MV-4-11 (cell line): ENCODE measurements at places on chromosomes 5 and 9.

GRCh38 chr9:110327716-110328115 is 9.9 kb downstream of the TXNDC8 start:
- DNase-seq, result no peak

- no peak for DNase-seq
Measured at GRCh38 chr5:11564706-11565105, 339.5 kb downstream of the CTNND2 start.

- no peak for DNase-seq
Measured at GRCh38 chr9:134517069-134517680, 124.4 kb upstream of the COL5A1 start.

GRCh38 chr5:100800562-100800961 is 102.5 kb downstream of the ST8SIA4 start:
- DNase-seq, result no peak

DNA sequence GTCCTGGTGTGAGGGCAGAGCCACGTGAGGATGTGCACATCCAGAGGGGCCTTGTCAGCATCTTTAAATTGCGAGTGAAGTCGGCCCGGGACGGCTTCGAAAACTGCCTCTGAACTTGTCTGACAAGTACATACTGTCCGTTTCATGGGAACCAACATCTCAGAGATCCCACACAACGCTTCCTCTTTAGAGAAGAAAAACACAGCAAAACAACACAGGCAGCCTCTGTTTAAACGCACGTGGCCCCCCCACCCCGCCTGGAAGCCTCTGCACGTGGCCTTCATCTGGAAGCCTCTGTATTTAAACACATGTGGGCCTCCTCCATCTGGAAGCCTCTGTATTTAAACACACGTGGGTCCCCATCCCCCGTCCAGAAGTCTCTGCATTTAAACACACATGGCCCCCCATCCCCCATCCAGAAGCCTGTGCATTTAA is 29.2 kb downstream of the CEP72 start:
- DNase-seq, result no peak

GRCh38 chr5:78009937-78010527 is 233.9 kb upstream of the TBCA start:
- no peak for DNase-seq

DNA sequence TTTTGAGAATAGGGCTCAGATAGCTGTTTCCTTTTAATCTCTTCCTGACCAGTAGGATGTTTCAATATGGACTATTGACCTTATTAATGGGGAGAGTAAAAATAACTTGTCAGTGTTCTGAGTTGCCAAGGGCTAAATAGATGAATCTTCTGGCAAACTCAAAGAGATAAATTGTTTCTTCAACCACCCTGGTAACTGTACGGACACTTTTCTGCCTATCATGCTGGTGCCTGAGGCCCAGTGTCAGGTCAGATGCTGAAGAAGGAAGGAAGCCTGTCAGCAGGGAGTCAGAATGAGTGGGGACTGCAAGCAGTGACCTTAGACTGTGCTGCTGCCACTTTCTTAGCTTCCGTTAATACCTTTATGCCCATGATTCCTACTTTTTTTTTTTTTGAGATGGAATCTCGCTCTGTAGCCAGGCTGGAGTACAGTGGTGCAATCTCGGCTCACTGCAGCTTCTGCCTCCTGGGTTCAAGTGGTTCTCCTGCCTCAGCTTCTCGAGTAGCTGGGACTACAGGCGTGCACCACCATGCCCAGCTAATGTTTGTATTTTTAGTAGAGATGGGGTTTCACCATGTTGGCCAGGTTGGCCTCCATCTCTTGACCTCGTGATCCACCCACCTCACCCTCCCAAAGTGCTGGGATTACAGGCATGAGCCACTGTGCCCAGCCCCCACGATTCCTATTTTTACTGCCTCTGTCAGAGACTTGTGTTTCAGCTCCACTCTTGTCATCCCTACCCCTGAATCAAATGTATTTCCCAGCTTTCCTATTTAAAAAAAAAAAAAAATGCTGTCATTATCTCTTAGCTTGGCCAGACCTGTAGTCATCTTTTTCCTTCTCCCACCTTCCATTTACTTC is 33.7 kb downstream of the TGFBR1 start:
- DNase-seq, result no peak

DNA sequence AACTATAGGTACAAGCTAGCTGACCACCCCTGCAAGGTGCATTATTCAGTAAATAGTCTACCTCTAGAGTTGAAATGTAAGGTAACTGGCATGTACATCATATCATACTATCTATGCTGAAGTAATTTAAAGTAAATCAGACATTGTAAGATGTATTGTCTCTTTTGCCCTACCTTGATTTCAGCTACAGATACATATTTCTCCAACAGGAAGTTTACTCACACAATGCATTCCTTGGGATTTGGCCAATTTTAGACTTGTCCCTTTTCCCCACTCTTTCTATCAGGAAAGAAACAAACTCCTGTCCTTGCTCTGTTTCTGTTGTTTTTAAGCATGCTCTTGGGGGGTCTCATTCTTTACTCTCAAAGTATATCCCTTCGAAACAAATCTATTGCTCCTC is 58.5 kb upstream of the TSLP start:
- no peak for DNase-seq

- no peak for DNase-seq
Measured at GRCh38 chr9:79660615-79661014, 88.8 kb downstream of the TLE4 start.

- no peak for DNase-seq
Measured at GRCh38 chr5:106732624-106733023, 938.1 kb downstream of the EFNA5 start.
